ENCODE measurements at places on chromosomes 1 and 21.

GRCh38 chr1:117587499-117588356, 18.1 kb upstream of the TENT5C start:
- no peak for DNase-seq

DNA sequence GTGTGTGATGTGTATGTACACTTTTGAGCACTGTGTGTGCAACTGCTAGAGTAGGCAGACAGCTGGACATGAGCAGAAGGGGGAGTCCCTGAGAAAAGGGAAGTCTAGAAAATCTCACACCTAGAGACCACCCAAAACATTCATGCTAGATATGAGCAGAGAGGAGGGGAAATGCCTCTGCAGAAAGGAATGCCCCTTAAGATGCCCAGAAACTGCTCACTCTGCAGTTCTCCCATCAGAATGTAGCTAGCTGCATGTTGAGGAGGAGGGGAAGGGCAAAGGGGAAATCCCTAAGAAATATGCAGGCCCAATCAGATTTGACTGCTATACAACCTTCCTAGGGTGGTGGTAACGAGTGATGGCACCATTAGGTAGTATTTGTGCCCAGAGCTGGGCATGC, 31.8 kb upstream of the MAGOH start:
- DNase-seq: no peak

GRCh38 chr1:178934546-178934945, 63.7 kb upstream of the ANGPTL1 start:
- DNase-seq: no peak

DNA sequence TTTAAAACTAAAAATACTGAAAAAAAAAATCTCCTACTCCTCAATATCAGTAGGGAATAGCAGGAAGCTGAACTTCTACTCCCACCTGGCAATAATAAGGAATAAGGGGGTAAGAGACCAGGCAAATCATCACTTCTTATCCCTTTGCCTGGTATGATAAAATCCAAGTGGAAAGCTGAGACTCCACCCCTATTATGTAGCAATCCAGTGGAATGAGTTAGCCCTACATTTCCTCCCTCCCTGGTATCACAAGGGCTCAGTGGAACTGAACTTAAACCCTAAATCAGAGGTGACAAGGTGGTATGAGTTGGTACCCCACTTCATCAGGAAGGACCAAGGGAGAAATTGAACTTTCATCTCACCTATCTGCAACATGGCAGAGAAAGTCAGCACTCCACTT, 25.7 kb downstream of the TRIM33 start:
- no peak for DNase-seq

- no peak for DNase-seq
Measured at GRCh38 chr1:244316407-244316806, 135.3 kb downstream of the ADSS2 start.

DNA sequence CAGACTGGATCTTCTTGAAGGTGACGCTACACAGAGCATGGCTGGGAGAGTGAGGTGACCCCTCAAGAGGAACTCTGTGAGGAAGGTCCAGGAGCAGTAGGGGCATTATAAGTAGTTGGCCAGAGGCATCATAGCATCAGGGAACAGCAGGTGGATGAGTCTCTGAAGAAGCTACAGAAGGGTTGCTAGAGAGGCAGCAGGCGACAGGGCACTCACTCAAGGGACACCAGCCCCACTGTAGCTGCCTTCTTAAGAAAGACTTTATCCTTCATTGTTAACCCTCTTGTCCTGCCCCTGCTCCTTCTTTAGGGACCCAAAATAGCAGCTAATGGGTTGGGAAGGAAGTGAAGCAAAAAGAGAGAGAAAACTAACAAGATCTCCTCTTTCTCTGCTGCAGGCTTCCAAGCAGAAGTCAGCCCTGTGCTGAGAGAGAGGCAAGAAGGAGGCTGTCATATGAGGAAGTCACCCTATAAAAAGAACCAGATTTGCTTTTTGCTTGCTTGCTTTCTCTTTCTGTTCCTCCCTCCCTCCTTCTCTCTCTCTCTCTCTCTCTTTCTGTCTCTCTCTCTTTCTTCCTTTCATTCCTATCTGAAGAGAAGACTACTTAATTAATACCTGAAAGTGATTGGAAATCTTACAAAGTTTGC, 7.7 kb upstream of the CD5L start:
- no peak for DNase-seq

- no peak for DNase-seq
Measured at GRCh38 chr1:62728963-62729362, 40.8 kb upstream of the DOCK7 start.

GRCh38 chr21:20276954-20277353, 721.3 kb upstream of the NCAM2 start:
- DNase-seq: no peak

- DNase-seq: peak; percentile 79
Measured at GRCh38 chr1:91548376-91549040, 47.9 kb downstream of the CDC7 start.

DNA sequence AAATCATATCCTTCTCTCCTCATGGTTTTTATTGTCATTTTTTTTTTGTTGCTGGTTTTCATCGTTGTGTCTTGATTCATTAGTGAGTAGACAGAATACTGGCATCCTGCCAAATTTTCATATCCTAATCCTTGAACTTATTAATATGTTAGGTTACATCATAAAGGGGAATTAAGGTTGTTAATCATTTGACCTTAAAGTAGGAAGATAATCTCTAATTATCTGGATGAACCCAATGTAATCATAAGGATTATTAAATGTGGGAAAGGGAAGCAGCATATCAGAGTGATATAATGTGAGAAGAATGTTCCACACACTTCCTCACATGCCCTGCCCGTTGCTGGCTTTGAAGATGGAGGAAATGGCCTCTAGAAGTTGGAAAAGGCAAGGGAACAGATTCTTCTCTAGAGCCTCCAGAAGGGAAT, 299.7 kb downstream of the HMCN1 start:
- DNase-seq: no peak

DNA sequence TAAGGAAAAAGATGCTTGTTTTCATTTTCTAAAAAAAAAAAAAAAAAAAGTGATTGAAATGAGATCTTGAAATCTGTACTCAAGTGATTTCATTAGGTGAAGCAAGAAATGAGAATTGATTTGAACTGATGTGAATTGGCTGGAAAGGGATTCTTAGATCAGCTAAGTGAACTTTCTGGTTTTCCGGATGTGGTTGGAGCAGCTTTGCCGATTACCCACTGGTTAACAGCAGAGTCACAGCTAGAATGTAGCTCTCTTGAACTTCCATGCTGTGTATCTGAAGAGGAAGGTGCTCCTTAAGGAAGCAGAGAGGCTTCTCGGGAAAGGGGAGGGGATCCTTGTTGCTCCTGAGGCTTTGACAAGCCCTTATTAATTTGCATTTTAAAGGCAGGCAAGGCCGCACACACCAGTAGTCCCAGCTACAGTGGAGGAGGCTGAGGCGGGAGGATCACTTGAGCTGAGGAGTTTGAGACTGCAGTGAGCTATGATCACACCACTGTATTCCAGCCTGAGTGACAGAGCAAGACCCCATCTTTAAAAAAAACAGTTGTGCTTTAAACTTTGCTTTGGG, 28.7 kb upstream of the PWP2 start:
- peak; percentile 53 for DNase-seq

DNA sequence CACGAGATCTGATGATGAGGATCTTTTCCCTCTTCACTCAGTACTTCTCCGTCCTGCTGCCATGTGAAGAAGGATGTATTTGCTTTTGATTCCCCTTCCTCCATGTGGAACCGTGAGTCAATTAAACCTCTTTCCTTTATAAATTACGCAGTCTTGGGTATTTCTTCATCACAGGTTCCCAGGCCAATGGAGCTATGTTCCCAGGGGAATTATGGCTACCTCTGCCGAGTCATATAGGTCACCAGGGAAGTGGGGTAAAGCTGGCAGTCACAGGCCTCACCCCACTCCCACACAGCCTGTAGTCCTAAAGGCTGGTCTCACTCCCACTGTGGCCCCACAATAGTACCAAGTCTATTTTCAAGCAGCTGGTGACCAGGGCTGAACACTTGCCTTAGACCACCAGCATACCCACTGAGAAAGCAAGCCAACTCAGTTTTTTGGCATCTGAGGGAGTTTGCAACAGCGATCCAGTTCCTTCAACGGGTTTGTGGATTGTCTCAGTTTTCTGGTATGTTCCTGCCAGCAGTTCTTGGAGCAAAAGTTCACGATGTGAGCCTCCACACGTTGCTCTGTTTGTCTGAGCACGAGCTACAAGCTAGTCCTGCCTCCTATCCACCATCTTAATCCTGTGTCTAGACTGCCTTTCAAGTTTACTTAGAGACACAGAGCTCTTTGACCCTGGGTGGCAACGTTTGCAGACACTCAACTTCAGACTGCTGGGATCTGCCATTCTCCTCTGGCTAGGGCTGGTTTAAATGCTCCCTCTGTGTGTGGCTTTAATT, 104.5 kb downstream of the CENPF start:
- no peak for DNase-seq

Data from activated CD4-positive, alpha-beta T cell treated with anti-CD3 and anti-CD28 coated beads, Interleukin-2, amount 50 U/mL, for 16 hours (primary cell).